Stimulated activated CD4-positive, alpha-beta T cell treated with anti-CD3 and anti-CD28 coated beads, Interleukin-15, amount 100 ng/mL, for 1 hour (primary cell): ENCODE measurements at places on chromosomes 1 and 21.
A peak's percentile ranks its signal among the peaks of the same experiment; 100 is the strongest.

- DNase-seq: peak; percentile 35
Observed at GRCh38 chr1:23177438-23178380, 9.1 kb upstream of the LUZP1 start.

DNA sequence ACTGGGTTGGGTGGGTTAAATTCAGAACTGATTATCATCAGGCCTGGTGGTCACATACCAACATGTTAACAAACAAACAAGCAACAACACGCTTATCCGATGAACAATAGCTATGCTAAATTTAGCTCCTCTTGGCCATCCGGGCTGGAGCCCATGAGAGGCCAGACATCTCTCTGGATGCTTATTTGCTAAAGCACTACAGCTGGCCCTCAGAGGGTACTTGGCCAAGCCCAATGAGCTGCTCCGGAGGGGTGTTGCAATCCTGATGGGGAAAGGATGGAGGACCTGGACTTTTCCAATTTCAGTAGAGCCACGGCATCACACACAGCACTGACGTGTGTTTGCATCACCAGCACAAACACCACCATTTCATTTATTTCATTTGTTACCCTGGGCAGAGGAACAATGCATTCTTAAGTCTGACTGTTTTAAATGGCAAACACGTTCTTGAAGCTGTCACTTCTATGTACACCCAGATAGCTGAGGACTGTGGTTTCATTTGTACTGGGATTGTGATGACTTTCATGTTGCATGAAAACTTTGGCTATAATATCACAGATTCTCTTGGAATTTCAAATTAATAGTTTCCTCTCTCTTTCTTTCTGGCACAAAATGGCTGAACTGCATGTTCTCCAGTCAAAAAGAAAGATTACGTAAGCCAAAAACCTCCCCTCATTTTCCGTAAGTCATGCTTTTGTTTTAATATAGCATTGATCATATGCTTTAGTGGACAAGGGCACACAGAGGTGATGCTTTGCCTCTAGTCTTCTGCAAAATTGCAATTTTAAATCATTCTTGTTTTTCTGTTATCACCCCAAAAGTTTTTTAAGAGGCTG lies 359.8 kb upstream of the KAZN start:
- no peak for DNase-seq

DNA sequence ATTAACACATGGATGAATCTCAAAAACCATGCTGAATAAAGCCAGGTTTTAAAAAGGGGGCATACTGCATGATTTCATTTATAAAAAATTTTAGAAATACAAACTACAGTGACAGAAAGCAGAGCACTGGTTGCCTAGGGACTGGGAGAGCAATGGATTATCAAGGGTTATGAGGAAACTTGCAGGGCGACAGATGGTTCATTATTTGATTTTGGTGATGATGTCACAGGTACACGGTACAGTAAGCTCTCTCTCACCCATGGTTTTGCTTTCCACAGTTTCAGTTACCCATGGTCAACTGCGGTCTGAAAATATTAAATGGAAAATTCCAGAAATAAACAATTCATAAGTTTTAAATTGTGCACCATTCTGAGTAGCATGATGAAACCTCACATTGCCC lies 14.1 kb downstream of the VAMP4 start:
- DNase-seq: no peak

DNA sequence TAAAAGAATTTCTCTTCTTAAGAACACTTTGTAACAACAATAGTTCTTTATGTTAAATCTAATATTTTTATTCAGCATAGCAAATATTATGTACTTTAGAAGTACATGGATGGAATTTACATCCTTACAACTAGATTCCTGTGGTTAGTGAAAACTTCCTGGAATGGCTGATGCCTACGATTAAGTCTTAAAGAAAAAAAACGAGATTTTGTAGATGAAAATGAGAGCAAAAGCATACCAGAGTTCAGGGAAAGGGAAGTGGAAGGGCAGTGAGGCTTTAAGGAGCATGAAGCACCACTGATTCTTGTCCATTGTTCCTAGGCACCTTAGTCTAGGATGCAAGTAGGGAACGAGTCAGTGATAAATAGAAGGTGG lies 26.7 kb downstream of the CFH start:
- DNase-seq: no peak

GRCh38 chr1:54018635-54019034 lies 649 bp upstream of the LDLRAD1 start:
- no peak for DNase-seq

GRCh38 chr1:215458562-215458961 lies 108.5 kb upstream of the KCTD3 start:
- DNase-seq: no peak

GRCh38 chr1:221015159-221015790 lies 136.0 kb downstream of the HLX start:
- DNase-seq: no peak

DNA sequence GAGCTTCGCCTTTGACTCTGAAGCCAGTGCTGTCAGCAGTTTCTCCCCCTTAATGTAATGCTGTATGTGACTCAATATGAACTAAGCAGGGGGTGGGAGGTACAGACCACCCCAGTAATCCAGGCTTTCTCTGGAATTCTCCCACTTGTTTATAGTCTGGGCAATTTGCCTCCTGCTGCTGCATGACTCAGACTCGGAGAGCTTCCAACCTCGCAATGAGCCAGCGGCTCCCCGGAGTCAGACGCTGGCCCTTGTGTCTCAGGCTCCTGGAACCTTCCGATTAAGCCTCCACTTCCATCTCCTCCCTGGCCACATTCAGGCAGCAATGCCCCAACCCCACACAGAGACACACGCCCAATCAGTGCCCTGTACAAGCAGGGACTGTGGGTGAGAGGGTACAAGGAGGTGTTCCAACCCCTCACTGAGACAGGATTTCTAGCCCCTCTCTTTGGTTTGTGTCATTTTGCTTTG lies 471.7 kb upstream of the VAMP3 start:
- DNase-seq: no peak

GRCh38 chr1:33347650-33347992 lies 26.7 kb upstream of the A3GALT2 start:
- DNase-seq: no peak

DNA sequence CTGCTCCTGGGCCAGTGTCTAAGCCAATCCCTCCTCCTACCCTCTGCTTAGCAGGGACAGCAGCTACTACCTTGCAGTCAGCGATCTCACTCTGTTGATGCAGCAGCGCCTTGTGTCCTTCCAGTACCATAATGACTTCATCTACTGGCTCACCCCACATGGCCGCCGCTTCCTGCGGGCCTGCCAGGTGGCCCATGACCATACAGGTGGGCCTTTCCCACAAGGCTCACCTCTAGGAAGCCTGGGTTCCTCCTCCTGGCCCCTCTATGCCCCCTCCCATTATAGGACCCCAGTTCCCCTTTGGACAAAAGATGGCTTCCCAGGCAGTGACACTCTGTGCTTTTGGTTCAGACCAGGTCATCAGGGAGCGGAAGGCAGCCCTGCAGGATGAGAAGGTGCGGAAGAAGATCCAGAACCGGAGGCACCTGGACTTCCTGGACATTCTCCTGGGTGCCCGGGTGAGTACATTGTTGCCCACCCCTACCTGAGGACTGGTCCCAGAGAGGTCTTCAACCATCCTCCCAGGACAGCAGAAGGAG lies 15.1 kb downstream of the CYP4B1 start:
- no peak for DNase-seq

- no peak for DNase-seq
Observed at GRCh38 chr1:109615879-109616278, 3.5 kb downstream of the GNAT2 start.

DNA sequence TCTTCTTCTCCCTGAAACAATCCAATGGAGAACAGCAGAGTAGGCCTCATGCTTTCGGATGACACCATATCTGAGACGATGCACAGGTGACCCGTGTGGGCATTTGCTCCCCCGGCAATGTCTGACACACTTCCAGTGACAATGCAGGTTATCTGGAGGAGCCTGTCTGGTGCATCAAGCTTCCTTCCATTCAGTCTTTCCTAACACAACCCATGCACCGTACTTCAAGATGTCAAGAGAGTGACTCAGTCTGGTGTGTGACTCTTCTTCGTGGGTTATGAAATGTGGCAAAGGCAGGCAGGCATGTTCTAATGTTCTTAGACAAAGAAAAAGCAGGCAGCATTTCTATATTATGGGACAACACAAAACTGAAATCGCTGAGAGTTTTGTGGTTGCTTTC lies 159.1 kb downstream of the EDEM3 start:
- no peak for DNase-seq

GRCh38 chr1:54094001-54094729 lies 40.8 kb downstream of the TCEANC2 start:
- no peak for DNase-seq

GRCh38 chr1:208977012-208977411 lies 606.5 kb upstream of the CAMK1G start:
- DNase-seq: no peak

DNA sequence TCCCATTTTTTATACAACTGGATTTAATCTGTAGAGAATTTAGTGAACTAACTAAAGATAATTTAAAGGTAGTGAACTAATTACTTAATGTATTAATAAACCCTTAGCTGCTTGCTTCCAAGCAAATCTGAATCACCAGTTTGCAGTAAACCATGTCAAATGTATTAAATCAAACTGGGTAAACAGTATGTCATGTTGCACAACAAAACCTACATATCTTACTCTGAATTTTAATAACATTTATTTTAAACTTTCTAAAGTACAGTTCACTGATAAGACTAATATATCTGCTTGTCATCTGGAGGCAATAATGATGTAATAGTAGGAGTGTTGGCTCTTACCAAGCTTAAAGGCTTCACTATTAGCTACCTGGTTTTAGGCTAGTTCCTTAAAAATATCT lies 52.5 kb upstream of the SCYL3 start:
- no peak for DNase-seq

DNA sequence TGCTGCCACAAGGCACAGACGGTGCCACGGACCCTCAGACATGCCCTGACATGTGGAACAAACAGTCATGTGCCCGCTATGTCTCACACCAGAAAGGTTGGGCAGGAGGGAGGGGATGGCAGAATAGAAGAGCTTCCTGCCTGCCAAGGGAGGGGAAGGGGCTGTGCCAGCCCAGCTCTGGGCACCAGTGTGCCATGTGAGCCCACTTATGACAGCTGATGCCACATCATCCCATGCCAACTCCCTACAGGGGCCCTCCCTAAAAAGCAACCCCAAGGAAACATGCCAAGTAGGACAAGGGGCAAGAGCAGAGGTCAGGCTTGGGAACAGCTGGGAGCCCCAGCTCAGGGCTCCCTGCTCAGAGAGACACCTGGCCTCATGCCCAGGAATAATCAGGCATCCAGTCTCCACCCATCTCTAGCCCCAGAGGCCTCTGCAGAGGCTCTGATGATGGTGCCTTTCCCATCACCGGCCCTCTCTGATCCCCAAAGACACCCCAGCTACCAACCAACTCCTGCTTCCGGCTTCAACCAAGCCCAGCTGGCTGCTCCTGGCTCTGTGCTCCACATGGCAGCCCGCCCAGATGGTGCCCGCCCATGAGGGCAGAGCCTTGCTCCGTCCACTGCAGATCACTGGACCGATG lies 10.3 kb downstream of the ADGRB2 start:
- no peak for DNase-seq

DNA sequence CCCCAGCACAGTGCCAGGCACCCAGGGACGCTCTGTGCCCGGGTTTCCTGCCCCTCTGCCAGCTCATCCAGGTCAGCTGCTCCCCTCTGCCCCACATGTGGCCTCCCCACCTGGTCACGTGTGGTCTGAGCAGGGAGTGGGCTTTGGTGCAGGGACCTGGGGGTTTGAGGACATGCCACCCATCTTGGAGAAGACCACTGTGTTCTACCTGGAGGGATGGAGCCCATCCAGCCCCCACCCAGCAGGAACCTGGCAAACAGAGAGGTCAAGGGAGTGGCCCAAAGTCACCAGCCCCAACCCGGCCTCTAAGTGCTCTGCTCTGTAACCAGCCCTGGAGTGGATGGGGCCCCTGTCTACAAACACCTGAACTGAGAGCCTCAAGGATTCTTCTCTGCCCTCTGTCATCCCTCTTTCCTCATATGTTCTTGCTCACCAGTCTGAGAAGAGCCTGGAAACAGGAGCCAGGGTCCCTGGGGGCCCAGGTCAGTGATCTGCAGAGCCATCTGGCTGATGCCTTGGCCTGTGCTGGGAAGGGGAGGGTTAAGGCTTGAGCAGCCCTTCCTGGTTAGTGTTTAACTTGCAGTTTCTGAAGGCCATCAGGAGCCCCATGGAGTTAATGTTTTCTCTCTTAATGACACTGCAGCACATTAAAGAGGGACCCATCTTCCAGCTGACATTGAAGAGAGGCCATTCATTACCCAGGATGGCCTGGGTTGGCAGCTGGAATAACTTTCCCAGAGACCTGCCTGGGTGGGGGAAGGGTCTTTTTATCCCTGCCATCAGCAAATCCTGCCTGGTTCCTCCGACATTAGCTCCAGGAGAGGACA lies 235.4 kb downstream of the PTPRU start:
- DNase-seq: no peak

DNA sequence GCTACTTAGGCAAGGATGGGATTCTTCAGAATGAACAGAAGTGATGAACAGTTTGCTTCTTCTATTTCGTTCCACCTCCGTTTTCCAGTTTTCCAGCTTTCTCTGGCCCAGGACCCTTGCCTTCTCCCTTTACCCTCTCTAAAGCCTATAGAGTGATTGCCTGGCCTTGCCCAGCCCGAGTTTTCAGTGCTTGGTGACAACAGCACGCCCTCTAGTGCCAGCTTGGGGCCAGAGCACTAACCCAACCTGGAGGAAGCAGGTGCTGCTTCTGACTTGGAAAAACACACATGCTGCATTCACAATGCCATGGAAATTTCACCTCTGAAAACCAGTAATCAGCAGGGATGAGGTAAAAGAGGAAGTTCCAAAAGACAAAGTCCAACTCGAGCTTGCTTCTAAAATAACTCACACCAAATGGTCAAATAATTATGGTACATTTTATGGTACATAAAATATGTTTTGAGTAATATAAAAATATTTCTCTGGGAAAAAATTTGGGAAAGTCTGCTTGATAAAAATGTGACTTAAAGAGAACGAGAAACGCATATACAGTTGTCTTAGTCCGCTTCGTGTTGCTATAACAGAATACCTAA lies 26.1 kb downstream of the UBE2T start:
- DNase-seq: peak; percentile 47

GRCh38 chr1:12201352-12202189 lies 28.3 kb upstream of the VPS13D start:
- no peak for DNase-seq
